ENCODE measurements at places on chromosomes 2 and 18.

DNA sequence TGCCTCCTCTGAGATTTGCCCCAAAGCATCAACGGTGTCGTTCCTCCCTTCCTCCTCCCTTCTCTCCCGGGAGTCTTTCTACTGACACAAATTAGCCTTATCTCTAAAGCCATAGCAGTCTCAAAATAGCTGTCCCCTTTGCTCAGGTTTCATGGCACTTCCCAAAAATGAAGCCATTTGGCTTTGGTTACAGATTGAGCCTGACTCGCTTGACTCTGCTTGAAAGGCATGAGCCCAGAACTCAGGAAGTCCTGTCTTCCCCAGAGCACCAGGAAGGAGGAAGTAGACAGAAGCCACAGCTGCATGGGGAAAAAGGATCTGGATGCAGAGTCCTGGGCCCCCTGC lies 234.4 kb upstream of the RGPD4 start:
- DNase-seq = no peak

DNA sequence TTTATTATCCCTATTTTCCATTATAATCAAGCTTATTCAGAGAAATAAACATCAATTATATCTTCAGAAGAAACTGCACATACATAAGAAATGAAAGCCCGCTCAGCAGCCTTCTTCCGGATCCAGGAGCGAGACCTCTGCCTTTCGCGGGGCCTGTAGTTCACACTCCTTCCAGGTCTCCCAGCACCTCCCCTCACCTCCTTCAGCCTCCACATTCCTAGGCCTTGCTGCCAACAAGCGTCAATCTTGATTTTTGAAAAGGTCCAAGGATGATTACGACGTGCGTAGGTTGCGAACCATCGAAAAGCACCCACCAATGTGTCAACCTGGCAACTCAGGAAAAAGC lies 355 bp upstream of the KIDINS220 start:
- DNase-seq = no peak

GRCh38 chr2:76450024-76450475 lies 739.3 kb upstream of the GCFC2 start:
- DNase-seq = no peak

DNA sequence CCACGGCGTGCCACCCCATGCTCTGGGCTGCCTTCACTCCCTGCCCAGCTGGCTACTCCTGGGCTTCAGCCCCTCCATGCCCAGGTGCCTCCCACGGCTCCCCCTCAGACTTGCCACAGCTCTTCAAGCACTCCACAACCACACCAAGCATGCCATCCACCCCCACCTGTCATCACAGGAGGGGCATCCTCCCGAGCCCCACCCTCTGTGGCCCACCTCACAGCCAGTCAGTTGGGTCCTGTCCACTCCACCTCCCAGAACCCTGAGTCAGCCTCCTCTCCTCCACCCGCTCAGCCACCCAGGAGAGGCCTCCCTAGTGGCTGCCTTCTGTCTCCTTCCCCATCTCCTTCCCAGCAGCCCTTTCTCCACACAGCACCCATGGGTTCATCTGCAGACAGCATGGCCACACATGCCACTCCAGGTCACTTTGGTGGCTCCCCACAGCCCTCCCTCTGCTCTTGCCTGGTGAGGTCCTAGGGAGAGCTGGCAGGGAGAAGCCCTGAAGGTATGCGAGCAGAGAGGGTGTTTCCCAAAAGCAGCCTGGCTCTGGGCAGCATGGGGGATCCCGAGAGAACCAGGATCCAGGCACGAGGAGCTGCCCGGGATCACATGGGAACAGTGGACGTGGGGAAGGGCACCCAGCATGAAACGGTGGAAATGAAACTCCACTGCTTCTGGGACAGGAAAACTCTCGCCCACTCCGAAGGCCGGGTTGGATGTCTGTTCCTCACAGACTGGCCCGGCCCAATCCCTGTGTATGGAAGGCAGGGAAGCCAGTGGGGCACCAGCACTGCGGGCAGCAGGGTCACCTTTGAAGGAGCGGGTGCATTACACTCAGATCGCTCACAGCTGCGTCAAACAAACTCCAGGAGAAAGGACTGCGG lies 2.7 kb downstream of the LIMS2 start:
- no peak for DNase-seq

DNA sequence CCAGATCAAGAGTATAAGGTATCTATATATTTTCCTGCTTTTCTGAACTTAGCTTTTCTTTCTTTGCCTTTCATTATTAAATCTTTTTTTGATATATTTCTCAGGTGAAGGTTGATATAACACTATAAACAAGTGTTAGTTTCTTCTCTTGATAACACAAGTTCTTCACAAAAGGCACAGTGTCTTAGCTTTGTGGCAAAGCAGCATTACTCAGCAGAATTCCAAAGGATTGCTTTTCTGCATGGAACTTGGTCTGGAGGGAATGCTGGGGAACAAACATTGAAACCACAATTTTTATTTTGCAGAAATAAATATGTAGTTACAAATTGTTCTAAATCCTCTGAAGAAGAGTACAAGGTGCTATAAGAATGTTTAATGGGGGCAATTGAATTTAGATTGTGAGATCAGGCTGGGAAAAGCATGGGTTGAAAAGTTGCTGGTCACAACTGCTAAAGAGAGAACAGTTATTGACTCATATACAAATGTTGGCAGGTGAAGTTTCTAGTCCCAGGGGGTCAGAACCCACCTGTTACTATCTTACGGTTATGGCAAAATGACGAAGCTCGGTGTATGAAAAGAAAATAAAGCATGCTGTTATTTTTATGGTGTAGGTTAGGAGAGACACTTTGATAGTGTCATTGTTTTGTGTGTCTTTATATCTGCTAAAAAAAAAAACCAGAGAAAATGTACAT lies 68.2 kb downstream of the UBR3 start:
- DNase-seq = no peak

GRCh38 chr2:183605440-183605839 lies 481.2 kb downstream of the NUP35 start:
- no peak for DNase-seq

DNA sequence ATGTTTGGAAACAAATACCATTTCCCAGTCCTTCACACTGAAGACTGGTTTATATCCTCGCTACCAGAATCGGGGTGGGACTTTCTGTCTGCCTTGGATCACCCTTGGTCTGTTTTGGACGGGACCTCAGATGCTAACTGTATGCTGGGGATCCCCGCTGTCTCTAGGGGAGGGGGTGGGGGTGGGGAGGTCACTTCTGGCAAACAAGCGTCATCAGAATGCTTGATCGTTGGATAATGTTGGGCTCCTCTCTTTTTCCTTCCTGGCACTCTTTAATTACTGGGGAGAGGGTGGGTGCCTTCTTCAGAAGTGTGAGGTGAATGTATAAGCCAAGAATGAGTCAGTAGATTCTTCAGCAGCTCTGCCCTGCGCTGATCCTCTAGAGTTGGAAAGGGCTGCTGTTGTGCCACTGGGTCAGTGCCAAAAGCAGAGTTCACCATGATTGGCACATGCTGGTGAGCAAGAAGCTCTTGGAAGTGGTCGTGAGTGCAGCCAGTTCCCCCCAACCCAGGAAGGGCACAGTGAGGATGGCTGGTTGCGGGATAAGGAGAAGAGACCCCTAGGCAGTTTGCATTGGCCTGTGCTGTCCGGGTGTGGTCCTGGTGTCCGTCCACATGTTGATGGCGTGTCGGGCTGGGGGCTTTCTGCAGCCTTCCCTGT lies 32.2 kb downstream of the DGKD start:
- no peak for DNase-seq

GRCh38 chr18:31664101-31664500 lies 20.3 kb downstream of the B4GALT6 start:
- DNase-seq = no peak

GRCh38 chr2:201807452-201807999 lies 1.2 kb downstream of the CDK15 start:
- DNase-seq = no peak

DNA sequence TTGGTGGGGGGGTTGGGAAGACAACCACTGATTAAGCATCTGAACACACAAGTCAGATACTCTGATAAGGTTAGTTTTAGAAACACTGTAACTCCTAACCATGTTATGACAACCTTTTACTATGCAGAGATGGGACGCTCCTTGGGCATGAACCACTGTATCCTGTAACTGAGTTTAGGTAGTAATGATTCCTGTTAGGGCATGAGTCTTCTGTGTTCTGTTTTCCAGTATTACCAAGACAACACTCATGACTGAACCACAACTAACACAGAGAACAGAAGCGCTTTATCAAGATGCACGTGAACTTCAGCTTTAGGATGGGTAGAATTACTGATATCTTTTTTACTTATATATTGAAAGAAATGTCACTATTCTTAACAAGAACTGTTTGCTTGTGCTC lies 14.1 kb upstream of the CREB1 start:
- no peak for DNase-seq
